Thymus (tissue), 14 donors: ENCODE measurements at places on chromosomes 6 and 20. TPM values are rescaled to one million over a fixed set of nuclear protein-coding genes. Genes with fewer than 3 reads are reported as not detected.

GRCh38 chr6:33320315-33321181 lies 3.0 kb upstream of the ZBTB22 start:
- no peak for DNase-seq

DNA sequence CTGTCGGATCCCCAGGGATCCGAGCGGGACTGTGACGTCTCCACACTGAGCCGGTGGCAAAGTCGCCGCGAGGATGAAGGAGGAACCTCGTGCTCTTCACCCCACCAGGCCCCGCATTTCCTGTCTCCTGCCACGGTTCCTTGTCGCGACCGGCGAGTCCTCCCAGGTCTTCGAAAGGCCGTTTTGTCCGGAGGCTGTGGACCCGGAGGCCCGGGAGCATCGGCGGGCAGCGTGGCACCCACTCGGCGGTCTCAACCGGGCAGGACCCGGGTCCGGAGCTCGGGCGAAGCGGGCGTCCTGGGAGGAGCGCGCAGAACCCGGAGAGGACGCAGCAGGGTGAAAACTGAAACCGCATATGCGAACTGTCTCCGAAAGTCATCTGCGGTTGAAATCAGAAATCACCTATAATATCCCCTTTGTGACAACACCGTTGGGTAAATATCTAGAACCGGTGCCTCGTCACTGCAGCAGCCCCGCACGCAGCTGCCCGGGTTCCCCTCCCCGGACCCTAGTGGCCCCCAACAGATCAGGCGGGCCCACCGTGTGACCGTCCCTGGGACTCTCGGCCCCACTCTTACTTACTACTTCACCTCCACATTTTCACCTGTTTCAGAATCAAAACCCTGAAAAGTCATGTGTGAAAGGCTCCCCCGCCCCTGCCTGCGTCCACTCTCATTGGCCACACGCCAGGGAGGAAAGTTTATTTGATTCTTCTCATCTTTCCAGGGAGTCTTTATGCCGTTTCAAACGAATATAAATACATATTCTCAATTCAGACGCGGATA lies 3.1 kb upstream of the ULBP2 start:
- DNase-seq, result no peak

- no peak for DNase-seq
These were observed 336.7 kb downstream of the GJA1 start for GRCh38 chr6:121771937-121772720.

ELOVL2 gene
- 0.91 TPM for polyA plus RNA-seq

DNA sequence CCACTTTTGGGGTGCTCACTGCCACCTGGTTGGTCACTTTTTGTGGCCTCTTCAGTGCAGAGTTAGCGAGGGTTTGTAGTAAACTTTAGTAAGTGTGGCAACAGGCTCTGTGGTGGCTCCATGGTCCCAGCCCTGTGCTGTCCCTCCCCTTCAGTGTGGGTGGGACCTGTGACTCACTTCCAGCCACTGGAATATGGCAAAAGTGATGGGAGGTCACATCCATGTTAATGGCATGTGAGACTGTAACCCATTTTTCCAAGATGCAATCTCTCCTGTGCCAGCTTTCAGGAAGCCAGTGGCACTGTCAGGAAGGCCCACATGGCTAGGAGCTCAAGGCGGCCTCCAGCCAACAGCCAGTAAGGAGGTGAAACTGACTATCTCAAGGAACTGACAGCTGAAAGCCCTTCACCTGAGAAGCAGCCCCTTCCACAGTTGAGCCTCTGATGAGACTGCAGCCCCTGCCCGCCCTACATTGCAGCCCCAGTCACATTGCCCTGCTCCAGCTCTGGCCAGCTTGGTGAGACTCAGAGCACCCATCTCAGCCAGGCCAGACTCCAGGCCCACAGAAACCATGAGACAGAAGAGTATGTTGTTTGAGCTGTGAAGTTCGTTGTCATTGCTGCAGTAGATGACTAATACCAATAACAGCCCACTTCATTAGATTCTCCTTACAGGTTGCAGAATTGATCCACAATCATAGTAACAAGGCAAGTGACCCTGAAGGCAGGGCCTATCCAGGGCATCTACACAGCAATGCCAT lies 13.1 kb upstream of the CST7 start:
- DNase-seq, result no peak

MATN4 gene
- polyA plus RNA-seq, result 0.14 TPM

- no peak for DNase-seq
These were observed 243.0 kb downstream of the TSHZ2 start for GRCh38 chr20:53215166-53215565.

MYH7B gene
- polyA plus RNA-seq, result 1.8 TPM

DNA sequence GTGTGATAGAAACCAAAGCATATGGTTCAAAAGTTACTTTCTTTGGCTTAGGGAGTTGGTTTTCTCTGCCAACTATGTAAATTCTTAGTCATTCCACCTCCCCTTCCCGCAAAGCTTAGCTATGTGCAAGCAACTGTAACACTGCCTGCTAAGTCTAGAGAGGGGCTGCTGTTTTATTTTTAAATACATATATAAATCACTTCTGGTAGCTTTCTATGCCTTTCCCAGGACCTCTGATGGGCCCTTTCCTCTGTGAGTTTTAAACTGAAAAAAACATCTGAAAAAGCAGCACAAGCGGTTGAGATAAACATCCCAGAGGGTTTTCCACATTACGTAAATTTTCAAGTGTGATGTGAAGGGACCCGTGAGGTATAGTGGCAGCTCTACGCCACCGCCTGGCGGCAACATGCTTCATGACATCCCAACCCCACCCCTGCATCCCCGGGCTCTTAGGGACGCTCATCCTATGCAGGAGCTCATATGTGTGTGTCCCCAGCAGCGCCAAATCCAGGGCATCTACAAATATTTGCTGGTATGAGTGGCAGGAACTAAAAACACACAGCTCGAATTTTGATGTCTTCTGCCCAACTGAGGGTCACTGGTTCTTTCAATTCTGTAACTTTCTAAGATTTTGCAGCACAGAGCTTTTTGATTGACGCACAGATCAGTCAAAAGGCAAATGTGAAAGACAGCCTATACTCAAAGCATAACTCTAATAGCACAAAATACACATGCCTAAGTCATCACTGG lies 12.7 kb downstream of the SAYSD1 start:
- DNase-seq, result peak; percentile 26

LRP11 gene
- polyA plus RNA-seq, result 10.3 TPM

DNA sequence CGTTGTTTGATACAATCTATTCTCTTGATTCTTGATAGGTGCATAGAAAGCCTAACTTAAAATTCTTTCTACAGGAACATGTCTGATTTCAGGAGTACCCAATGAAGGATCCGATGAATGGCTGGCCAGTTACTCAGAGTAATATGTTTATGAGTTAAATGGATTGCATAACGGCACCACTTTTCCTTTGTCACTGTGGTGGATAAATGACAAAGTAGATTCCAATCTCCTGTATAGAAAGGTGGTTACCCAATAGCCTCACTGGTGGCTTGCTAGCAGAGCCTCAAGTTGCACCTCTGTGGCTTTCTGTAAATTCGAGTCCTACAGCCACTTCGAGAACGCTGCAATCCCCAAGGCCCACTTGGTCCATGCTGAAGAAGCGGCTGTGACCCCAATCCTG lies 28.4 kb downstream of the LHFPL5 start:
- no peak for DNase-seq
